ENCODE measurements at places on chromosomes 3 and 15. TPM values are rescaled to one million over a fixed set of nuclear protein-coding genes. Genes with fewer than 3 reads are reported as not detected.

P2RY14 gene
- not detected for total RNA-seq

ESYT3 gene
- total RNA-seq: 6.3 TPM

SNRPA1 gene
- total RNA-seq: 145 TPM

VWA5B2 gene
- 2.7 TPM for total RNA-seq

DNA sequence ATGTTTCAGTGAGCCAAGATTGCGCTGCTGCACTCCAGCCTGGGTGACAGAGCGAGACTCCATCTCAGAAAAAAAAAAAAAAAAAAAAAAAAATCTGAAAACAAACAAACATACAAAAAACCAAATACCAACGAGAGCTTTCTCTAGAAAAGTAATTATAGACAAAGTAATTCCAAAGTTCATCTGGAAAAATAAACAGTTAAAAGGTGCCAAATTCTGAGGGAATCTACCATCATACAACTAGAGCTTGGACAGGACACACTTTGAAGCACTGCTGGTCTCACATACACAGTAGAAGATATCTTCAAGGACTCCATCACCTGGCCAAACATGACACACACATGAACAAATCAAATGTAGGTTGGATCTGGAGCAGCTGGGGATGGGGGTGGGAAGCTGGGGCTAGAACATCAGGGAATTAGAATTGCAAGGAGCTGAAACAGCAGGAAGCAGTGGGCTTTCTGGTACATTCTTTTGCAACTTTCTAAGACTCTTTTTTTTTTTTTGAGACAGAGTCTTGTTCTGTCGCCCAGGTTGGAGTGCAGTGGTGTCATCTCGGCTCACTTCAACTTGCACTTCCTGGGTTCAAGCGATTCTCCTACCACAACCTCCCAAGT is 41.1 kb upstream of the CTSH start:
- DNase-seq: no peak
- H3K27ac ChIP-seq: no peak overlapping the region
- H3K4me3 ChIP-seq: no peak overlapping the region
- no peaks in the 10 kb centered on the region for H3K4me1 ChIP-seq
- no peaks in the 10 kb centered on the region for H3K27me3 ChIP-seq

- H3K27ac ChIP-seq: no peak overlapping the region
- H3K4me1 ChIP-seq: peaks cover 38% of the 10 kb centered on the region
- DNase-seq: peak; percentile 82
- H3K27me3 ChIP-seq: no peaks in the 10 kb centered on the region
- peaks cover 25% of the 10 kb centered on the region for H3K36me3 ChIP-seq
- H3K4me3 ChIP-seq: peak overlapping the region; percentile 71
These were observed 18.2 kb downstream of the TRIM71 start for GRCh38 chr3:32835961-32836360.

- no peak for DNase-seq
- H3K27me3 ChIP-seq: no peaks in the 10 kb centered on the region
- no peaks in the 10 kb centered on the region for H3K36me3 ChIP-seq
- no peak overlapping the region for H3K27ac ChIP-seq
These were observed 71.9 kb downstream of the FILIP1L start for GRCh38 chr3:100042166-100042981.

DNA sequence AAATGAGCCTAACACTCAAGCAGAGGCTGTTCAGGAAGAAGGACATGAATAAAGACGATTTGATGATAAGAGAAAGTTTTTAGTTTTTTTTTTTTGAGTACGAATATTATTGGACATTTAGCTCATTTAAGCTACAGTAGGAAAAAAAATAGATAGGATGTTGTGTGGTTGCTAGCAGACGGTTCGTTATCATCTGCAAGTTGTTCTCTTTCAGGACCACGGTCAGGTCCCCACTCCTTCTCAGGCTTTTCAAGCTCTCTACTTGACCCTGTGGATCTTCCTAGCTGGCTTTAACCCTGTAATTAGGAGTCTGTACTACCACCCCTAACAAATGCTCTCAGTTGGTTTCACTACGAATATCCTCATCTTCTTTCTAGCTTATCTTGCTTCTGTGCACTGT is 1.1 kb downstream of the KCNH8 start:
- peak; percentile 56 for DNase-seq
- no peaks in the 10 kb centered on the region for H3K27me3 ChIP-seq
- no peak overlapping the region for H3K27ac ChIP-seq
- H3K36me3 ChIP-seq: no peaks in the 10 kb centered on the region
- H3K4me1 ChIP-seq: peaks cover 4% of the 10 kb centered on the region
- H3K4me3 ChIP-seq: peak overlapping the region; percentile 91

GRCh38 chr15:79978655-79979514 is 7.9 kb upstream of the BCL2A1 start:
- no peak overlapping the region for H3K4me3 ChIP-seq
- no peaks in the 10 kb centered on the region for H3K36me3 ChIP-seq
- H3K27me3 ChIP-seq: no peaks in the 10 kb centered on the region
- no peak for DNase-seq
- H3K4me1 ChIP-seq: no peaks in the 10 kb centered on the region

- H3K4me1 ChIP-seq: peaks cover 5% of the 10 kb centered on the region
- H3K36me3 ChIP-seq: no peaks in the 10 kb centered on the region
- H3K27me3 ChIP-seq: no peaks in the 10 kb centered on the region
These were observed 41.4 kb upstream of the LMCD1 start for GRCh38 chr3:8460050-8460708.

DNA sequence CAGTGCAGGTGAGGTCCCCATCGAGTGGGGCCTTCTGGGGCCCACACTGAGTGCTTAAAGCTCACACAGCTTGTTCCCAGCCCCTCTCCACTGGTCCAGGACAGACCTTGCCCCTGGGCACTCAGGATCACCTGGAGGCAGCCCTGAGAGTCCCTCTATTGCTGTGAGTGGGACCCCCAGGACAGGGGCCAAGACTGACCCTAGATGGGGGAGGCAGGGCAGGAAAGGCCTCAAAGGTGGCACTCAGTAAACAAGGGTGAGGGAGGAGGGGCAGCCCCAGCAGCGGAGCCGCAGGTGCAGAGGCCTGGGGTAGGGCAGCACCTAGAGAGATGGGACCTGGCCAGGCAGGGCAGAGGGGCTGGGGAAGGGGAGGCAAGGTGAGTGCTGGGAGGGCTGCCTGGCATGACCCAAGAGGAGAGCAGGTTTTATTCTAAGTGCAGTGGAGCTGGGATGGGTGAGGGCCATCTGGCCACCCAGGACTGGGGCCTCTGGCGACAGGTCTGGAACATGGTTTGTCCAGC is 27.9 kb downstream of the CFAP100 start:
- H3K4me1 ChIP-seq: peaks cover 5% of the 10 kb centered on the region
- H3K27me3 ChIP-seq: no peaks in the 10 kb centered on the region
- no peak overlapping the region for H3K27ac ChIP-seq

- no peaks in the 10 kb centered on the region for H3K4me1 ChIP-seq
- no peak overlapping the region for H3K4me3 ChIP-seq
- no peaks in the 10 kb centered on the region for H3K27me3 ChIP-seq
- no peak overlapping the region for H3K27ac ChIP-seq
These were observed 14.1 kb downstream of the ATP2C1 start for GRCh38 chr3:130907966-130908365.

DNA sequence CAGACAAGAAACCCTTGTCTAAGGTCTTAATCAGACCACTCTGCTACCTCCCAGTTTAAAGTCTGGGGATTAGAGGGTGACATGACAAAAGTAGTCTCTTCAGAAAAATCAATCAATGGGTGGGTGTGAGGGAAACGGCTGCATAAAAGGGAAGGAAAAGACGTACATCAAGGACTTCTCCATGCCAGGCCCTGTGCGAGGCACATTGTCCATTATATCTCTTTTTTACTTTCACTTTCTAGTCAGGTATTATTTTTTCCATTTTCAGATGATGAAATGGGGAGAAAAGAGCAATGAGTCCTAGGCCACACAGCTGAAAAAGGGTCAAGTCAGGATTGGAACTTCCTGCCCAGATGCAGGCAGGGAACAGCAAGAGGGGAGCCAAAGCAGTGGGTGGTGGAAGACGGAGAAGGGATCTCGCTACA is 4.6 kb upstream of the CX3CR1 start:
- H3K27me3 ChIP-seq: no peaks in the 10 kb centered on the region
- H3K4me3 ChIP-seq: no peak overlapping the region
- no peaks in the 10 kb centered on the region for H3K4me1 ChIP-seq
- no peak overlapping the region for H3K27ac ChIP-seq

DNA sequence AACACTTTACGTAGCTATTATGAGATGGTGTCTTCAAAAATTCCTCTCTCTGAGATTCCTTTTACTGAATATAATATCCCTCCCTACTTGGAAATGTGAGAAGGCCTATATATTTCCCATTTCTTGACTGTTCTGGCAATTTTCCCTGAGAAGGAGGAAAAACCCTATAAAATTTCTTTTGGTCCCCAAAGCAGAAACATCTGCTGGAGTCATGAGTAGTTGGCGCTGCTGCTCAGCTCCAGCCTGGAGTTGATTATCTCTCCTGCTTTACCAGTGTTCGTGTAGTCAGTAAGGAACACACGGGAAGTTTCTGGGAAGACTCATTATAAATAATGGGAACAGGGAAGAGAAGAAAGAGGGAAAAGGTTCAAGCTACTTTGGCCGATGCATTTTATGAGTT is 680.1 kb downstream of the EPHA3 start:
- no peak overlapping the region for H3K4me3 ChIP-seq
- no peak for DNase-seq
- no peaks in the 10 kb centered on the region for H3K36me3 ChIP-seq
- H3K27me3 ChIP-seq: no peaks in the 10 kb centered on the region

DNA sequence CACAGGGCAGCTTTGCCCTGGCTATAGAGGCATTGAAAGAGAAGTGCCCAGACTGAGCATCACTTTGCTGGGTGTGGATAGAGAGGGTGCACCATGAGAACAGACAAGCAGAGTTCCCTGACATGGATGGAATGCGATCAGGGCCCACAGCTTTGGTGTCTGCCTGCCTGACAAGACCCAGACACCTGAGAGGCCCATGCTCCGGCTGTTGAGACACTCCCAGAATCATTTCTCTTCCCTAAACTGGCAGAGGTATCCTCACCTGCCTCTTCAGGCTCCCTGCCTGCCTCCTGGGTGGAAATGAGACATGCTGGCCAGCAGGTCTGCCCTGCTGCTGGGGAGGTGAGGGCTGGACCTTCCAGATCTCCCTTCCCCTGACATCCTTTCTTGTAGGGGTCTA is 10.4 kb upstream of the CHST14 start:
- no peaks in the 10 kb centered on the region for H3K27me3 ChIP-seq
- no peak overlapping the region for H3K27ac ChIP-seq
- H3K4me3 ChIP-seq: no peak overlapping the region
- H3K36me3 ChIP-seq: peaks cover 43% of the 10 kb centered on the region
- DNase-seq: no peak

DNA sequence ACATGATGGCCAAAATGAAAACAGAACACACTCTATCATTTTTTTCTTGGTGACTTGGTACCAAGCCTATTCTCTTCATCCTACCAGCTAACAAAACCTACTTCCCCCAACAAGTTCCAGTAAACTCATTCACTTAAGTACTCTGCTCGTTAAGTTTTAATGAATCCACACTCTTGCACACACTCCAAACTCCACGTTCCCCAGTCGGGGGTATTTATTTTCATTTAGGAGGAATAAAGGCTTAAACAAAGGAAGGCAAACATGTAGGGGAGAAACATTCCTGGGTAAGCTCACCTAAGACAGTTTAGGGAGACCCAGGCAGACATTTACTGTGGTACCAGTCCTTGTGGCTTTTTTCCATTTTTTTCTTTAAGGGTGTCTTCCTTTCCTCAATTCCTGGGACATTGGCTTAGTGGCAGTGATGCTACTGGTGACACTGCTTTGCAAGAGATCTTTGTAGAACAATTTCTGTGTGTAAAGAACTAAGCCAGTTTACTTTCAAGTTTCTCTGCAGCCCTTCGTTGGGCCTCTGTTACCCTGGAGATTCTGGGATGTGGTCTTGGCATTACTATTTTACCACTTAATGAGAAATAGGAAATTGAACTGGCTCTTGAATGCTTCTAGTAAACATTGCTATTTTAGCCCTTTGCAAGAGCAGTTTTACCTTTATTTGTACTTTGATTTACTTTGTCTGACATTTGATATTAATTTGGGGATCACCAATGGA is 117.3 kb upstream of the C15orf61 start:
- H3K27me3 ChIP-seq: no peaks in the 10 kb centered on the region
- H3K36me3 ChIP-seq: no peaks in the 10 kb centered on the region
- peaks cover 4% of the 10 kb centered on the region for H3K4me1 ChIP-seq
- H3K27ac ChIP-seq: no peak overlapping the region

GRCh38 chr3:58350627-58351013 is 17.9 kb downstream of the PXK start:
- no peak overlapping the region for H3K27ac ChIP-seq
- no peak for DNase-seq
- no peaks in the 10 kb centered on the region for H3K4me1 ChIP-seq
- H3K36me3 ChIP-seq: no peaks in the 10 kb centered on the region

DNA sequence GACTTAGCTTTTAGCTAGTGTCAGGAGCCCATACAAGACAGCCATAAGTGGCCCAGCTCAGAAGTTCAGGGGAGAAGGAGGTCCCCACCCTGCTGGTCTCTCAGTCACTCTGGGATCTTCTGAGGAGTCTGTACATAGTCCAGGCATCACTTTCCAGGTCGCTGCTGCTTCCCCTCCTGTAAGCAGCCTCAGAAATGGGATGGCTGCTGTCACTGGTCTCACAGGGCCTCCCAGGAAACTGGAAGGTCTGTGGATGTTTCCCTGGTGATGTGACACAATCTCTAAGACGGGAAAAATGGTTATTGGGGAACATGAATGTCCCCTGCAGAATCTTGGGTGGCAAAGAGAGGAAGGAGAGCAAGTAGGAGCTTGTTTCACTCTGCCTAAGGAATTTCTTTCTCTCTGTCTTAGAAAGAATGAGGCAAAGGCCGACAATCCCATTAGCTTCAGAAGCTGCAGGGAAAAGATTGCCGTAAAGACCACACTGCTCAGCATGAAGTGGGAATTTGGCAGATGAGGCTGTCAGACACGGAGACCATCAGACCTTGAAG is 43.2 kb upstream of the TNFAIP8L3 start:
- H3K27me3 ChIP-seq: no peaks in the 10 kb centered on the region
- H3K4me1 ChIP-seq: no peaks in the 10 kb centered on the region
- no peak overlapping the region for H3K27ac ChIP-seq
- H3K4me3 ChIP-seq: no peak overlapping the region
- H3K36me3 ChIP-seq: no peaks in the 10 kb centered on the region

DNA sequence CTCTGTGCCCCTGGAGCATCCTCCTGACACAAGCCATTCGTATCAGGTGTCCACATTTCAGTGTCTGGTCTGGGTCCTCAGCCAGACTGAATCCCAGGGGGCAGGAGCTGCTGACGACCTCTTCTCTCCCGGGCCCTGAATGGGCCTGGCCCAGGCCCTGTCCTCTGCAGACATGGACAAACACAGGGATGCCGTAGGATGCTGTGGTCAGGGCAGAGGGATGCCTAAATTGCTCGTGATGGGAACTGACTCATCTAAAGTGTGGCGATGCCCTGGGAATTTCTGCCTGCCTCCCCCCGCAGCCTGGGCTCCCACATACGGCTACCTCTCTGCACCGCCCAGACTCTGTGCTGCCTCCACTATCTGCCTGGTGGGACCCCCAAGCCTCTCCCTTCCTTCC is 58.5 kb upstream of the CTSH start:
- no peak overlapping the region for H3K4me3 ChIP-seq
- H3K27ac ChIP-seq: no peak overlapping the region
- H3K36me3 ChIP-seq: no peaks in the 10 kb centered on the region
- DNase-seq: no peak

Measured in H9 (cell line).